ENCODE measurements at places on chromosomes 7 and 10.

GRCh38 chr10:89543841-89544240, 8.4 kb upstream of the SLC16A12 start:
- no peak for DNase-seq

GRCh38 chr7:29352041-29352440, 157.5 kb downstream of the CHN2 start:
- no peak for DNase-seq

DNA sequence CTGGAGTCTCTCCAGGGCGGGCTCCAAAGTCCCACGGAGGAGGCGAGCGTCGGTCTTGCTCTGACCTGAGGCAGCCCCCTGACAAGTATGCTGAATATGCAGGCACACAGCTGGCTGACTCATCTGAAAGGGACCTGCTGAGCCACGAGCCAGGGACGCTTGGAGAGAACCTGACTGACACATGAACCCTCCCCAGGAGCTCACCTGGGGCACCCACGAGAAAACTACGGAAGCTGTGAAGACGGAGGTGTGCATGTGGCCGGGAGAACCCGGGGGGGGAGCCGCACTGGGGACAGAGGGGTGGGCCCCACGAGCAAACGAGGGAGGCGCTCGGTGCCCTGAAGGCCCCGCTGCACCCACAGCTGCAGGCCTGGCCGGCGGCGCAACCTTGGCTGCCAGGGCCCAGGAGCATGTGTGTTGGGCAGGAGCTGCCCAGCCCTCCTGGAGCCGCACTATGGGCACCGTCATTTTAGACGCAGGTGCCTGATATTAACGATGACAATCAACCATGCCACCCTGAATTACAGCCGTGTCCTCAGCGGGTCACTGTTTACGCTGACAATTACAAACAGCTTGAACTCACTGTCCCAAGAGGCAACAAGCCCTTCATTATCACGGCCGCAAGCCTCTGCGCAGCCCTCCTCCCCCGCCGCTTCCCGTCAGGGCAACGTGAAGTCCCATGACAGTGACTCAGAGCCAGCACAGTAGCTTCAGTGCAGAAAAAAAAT, 64.7 kb downstream of the DIP2C start:
- DNase-seq, result no peak

DNA sequence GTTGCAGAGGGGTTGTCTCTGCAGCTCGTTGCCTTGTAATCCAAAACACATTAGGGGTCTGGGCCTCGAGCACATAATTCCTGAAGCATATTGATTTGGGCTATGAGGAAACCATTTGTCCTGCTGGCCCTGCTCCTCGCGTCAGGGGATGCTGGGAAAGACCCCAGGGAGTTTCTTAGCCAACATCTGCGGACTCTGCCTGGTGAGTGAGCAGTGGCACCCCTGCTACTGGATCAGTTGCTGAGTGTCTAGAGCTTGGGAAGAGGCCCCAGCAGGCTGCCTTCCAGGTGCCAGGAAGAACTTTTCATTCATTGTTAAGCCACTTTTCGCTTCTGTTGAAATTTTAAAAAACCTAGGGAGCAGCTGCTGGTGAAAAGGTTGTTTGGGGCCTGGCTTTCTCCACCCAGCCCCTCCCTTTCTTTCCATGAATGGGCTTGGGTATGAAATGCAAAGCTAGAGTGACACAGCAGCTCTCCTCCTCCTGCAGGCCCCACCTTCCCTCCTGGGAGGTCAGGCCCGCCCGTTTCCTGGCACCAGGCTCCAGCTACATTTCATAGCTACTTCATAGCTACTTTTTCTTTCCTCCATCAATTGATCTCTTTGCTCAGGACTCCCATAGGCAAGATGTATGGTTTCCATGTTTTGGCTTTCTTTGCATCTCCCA, 26.8 kb downstream of the TACR2 start:
- DNase-seq, result no peak

DNA sequence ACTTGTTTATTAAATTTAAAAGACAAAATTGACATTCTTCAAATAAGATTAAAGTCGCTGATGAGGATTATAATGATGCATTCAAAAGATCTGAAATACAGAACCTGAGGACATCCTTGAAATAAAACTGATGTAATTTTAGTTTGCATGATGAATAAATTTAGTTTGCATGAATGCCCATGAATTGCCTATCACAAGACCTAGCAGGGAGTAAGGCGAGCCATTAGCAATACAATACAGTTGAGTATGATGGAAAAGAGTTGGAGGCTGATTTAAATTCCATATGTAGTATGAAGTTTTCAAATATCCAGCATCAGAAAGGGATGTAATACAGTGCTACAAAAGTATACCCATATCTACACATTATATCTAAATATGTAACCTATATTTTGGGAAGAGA, 321.3 kb downstream of the CACNA2D1 start:
- no peak for DNase-seq

DNA sequence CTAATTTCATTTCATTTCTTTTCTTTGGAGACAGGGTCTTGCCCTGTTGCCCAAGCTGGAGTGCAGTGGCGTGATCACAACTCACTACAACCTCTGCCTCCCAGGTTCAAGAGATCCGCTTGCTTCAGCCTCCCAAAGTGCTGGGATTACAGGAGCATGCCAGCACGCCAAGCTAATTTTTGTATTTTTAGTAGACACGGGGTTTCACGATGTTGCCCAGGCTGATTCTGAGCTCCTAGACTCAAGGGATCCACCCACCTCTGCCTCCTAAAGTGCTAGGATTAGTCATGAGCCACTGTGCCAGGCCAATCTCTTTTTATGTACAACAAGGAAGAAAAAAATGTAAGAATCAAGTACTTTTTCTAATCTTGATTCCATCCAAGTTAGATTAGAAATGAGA, 10.7 kb upstream of the KMT2E start:
- DNase-seq, result no peak

All from activated gamma-delta T cell treated with Interleukin-2 at 50 U/mL for 16 hours (primary cell).